Fibroblast of lung (primary cell): ENCODE measurements at places on chromosomes 13 and 19. TPM values are rescaled to one million over a fixed set of nuclear protein-coding genes. Genes with fewer than 3 reads are reported as not detected.

Gene KLK1
- not detected in 2 replicates for total RNA-seq

Gene ZNF528
- 21.3 and 32.2 TPM in 2 replicates for total RNA-seq

Gene SYDE1
- total RNA-seq = 17.5 and 21.0 TPM in 2 replicates

Gene CCL25
- not detected in 2 replicates for total RNA-seq

Gene NUFIP1
- 3.3 and 3.5 TPM in 2 replicates for total RNA-seq

Gene LILRA6
- not detected in 2 replicates for total RNA-seq

Gene CGB8
- total RNA-seq = not detected in 2 replicates
